ENCODE measurements at places on chromosomes 3 and 15. TPM values are rescaled to one million over a fixed set of nuclear protein-coding genes. Genes with fewer than 3 reads are reported as not detected.

The AMIGO3 gene
- total RNA-seq, result 0.33 TPM

The ADCY5 gene
- total RNA-seq, result 1.5 TPM

The LIPC gene
- not detected for total RNA-seq

The GOLGA6A gene
- total RNA-seq, result under 0.01 TPM

The CD200R1 gene
- total RNA-seq, result 0.36 TPM

The PRRT3 gene
- 1.7 TPM for total RNA-seq

The FAM81A gene
- total RNA-seq, result 1.2 TPM

The RHO gene
- total RNA-seq, result not detected

The IQCF5 gene
- not detected for total RNA-seq

The PTX3 gene
- total RNA-seq, result 3.6 TPM

Measured in melanocyte of skin (primary cell).